ENCODE measurements at places on chromosomes 6 and 20. TPM values are rescaled to one million over a fixed set of nuclear protein-coding genes. Genes with fewer than 3 reads are reported as not detected.
A peak's percentile ranks its signal among the peaks of the same experiment; 100 is the strongest.

The LTB gene
- 19.3 TPM for total RNA-seq

The ECT2L gene
- total RNA-seq, result not detected

The PRL gene
- total RNA-seq, result not detected

The FRS3 gene
- 4.0 TPM for total RNA-seq

The GID8 gene
- 32.9 TPM for total RNA-seq

The PRRT1 gene
- total RNA-seq, result 0.27 TPM

The SAMD10 gene
- total RNA-seq, result 9.6 TPM

The PRDM13 gene
- not detected for total RNA-seq

The FBXO30 gene
- 9.2 TPM for total RNA-seq

- no peak for DNase-seq
Measured at GRCh38 chr6:110239526-110240274, 59.5 kb downstream of the CDC40 start.

DNA sequence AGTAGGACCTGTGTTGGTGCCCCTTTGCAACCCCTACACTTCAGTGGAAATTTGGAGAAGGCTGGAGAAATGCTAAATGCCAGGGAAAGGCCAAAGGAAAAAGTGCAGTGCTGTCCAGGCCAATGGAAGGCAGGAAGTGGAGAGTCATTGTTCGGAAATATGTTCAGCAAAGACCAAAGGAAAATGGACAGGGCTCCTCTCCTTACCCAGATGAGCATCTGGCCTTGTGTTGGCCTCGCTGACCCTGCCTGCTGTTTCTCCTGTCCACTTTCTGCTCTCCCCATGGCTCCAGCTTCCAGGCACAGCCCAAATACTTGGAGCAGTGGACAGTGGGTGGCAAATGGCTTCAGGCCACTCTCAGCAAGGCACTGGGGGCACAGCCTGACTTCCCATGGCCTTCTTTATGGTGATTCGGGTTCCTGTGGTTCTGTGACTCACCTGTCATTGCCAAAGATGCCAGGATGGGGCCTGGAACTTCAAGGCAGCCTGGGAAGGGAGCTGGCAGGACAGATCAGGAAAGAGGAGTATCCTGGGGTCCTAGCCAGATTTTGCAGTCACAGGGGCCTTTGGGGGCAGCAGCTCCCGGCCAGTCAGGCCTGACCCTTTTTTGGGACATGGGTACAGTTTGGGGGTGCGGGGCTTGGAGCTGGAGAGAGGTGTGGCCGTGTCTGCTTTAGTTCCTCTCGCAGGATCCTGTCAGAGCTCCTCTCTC lies 190.9 kb upstream of the SLC24A3 start:
- DNase-seq, result no peak

DNA sequence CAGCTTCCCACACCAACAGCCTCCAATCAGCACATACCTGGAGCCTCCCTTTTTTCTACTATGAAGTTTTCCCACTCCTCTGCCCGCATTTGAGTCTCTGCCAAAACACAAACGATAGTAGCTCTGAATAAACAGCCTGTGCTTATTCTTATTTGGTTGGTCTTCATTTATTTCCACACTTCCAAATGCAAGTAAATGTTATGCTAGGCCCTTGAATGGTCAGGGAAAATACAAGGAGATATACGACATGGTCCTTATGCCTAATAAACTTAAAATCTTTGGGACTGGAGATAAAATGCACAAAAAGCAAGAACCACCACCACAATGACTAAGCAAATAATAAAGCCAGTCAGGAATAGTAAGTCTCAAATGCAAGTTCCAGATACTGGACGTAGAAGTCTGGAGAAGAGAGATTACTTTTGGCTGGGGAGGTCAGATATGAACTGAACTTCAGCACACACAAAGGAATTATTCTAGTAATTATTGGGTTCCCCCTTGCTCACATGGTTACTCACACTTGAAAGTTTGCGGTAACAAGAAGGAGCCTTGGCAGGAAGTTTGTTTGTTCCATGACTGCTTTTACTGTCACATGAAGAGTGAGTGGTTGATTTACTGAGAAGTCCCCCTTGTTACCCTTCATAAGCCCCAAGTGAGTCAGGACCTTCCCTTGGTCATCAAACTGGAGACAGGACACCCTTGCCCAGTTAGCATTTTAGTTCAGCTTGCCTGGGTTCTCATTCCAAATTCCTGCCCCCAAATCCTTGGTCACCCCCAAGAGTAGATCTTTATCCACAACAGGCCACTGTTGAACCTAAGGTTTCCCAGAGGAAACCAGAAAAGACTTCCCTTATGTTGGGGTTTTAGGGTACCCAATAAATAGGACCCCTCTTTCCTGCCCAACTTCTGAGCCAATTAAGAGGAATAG lies 511.2 kb upstream of the JARID2 start:
- DNase-seq, result peak; percentile 57

- DNase-seq, result no peak
Measured at GRCh38 chr6:44185953-44186634, 27.5 kb downstream of the CAPN11 start.

GRCh38 chr6:143264986-143265764 lies 185.3 kb downstream of the ADAT2 start:
- no peak for DNase-seq

- no peak for DNase-seq
Measured at GRCh38 chr20:62529896-62530642, 54.3 kb upstream of the GATA5 start.

GRCh38 chr6:30799210-30799609 lies 54.9 kb upstream of the IER3 start:
- DNase-seq, result no peak

- DNase-seq, result no peak
Measured at GRCh38 chr20:62825333-62825985, 8.6 kb downstream of the COL9A3 start.

DNA sequence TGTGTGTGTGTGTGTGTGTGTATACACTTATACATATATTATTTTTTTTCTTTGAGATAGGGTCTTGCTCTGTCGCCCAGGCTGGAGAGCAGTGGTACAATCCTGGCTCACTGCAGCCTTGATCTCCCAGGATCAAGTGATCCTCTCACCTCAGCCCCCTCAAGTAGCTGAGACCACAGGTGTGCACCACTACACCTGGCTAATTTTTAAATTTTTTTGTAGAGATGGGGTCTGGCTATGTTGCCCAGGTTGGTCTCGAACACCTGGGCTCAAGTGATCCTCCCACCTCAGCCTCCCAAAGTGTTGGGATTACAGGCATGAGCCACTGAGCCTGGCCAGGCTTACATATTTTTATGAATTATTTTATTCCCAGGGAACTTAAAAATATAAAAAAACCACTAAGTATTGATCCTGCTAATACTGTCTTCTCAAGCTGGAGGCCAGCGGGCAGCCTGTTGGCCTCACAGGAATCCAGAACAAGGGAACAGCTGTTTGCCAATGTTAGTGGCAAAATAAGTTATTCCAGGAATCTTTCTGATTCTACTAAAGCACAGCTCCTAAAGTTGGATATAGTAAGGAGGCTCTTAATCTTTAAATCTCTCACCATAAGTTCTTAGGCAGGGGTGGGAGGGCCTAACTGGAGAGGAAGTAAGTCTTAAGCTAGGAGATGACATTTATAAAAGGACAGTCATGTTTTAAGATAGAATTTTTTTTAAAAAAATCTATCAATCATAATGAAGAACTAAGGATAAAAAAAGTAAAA lies 135.5 kb upstream of the NUP153 start:
- no peak for DNase-seq

DNA sequence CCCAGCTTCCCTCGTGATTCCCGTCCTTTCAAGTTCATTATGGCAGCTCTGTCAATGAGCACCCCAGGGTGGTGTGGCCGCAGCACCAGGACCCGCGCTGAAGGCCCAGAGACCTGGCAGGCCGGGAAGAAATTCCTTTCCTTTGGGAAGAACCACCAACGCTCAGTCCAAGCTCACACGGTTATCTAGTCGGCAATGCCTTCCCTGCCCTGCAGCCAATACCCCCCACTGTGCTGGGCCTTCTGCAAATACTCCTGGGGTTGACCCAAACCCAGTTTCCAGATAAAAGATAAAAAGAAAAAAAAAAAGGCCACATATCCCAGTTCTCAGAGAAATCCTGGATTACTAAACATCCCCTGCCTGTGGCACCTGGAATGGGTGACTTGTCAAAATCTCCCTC lies 28.7 kb downstream of the PXDC1 start:
- DNase-seq, result no peak

DNA sequence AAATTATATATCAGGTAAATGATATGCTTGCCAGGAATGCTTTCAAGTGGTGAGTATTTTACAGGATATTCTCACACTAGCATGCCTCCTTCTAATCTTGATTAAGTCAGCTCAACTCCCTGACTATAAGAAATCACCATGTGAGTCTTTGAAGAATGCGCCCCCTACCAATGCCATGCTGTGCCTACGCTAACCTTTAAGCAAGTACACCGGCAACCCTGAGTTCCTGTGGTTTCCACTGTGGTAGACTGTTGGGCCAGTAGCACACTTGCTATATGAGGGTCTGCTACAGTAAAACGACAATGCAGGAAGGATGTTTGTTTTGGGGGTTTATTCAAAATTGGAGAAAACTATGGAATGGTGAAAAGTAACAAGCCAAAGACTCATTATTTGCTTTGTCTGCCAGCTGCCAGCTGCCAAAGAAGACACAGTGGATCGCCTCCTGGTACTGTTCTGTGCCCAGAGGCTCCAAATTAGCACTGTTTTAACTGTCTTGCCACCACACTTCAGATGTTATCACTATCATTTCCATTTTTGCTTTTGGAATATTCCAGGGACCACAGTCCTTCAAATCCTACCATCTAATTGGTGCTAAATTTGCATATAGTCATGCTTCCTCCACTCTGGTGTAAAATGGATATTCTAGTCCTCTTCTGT lies 333.5 kb downstream of the RNGTT start:
- no peak for DNase-seq

DNA sequence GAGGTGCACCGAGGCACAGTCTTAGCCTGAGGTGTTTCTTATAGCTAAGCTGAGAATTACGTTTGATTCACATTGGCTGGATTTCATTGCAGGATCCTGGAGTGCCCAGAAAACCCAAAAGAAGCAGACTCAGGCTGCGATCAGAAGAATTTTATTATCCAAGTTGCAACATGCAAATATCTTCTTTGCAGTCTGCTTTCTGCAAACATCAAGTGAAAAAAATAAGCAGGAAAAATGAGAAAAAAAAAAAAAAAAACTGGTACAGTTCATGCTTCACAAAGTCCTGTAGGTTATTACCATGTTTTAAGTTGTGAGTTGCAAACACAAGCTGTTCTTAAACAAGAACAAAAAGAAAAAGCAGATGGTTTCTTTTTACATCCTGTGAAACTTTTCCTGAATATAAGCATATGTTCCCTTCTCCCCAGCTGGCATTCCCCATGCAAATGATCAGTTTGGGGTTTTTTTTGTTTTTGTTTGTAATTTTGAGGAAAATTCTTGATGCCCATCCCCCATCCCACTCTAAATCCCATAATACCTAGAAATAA lies 349.0 kb downstream of the CBLN4 start:
- no peak for DNase-seq

GRCh38 chr6:166545156-166546034 lies 41.1 kb downstream of the RAMACL start:
- no peak for DNase-seq

GRCh38 chr6:102028176-102028575 lies 634.7 kb downstream of the GRIK2 start:
- DNase-seq, result no peak

Data from kidney epithelial cell (primary cell).